Activated T-helper 1 cell treated with anti-CD3 and anti-CD28 coated beads, Interleukin-12 subunit alpha, Interleukin-12 subunit beta, Interleukin-2, Interleukin-4 antibody, amounts not matched to agents 30 ng/mL and 10 ng/mL and 1 ng/mL, durations not matched to agents 14 hours and 24 hours and 36 hours (primary cell): ENCODE measurements at places on chromosomes 11 and 22.

- H3K27me3 ChIP-seq, result no peaks in the 10 kb centered on the region
- H3K4me1 ChIP-seq, result peaks cover 30% of the 10 kb centered on the region
- H3K4me3 ChIP-seq, result no peak overlapping the region
- no peak for DNase-seq
These were observed 83.1 kb downstream of the TBC1D22A start for GRCh38 chr22:46845296-46846149.

DNA sequence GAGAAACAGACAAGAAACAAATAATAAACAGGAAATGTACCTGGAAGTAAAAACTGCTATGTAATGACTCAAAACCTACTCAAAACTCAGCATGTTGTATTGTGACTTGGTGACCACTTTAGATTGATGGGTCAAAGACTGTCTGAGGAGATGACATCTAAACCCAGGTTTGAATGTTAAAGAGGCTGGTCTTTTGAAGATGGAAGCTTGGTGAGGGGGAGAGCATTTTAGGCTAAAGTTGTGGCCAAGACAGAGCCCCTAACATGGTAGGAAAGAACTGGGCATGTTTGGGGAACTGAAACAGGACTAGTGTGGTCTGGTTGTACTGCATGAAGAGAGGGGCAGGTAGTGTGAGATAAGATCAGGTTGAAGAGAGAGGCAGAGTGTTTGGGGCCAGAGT is 85.3 kb upstream of the MYO18B start:
- no peak overlapping the region for H3K27ac ChIP-seq
- no peaks in the 10 kb centered on the region for H3K27me3 ChIP-seq
- peaks cover 14% of the 10 kb centered on the region for H3K36me3 ChIP-seq
- no peak for DNase-seq
- no peak overlapping the region for H3K4me3 ChIP-seq

- H3K27me3 ChIP-seq, result peaks cover 40% of the 10 kb centered on the region
- H3K27ac ChIP-seq, result no peak overlapping the region
- no peak for DNase-seq
- peaks cover 4% of the 10 kb centered on the region for H3K36me3 ChIP-seq
- no peaks in the 10 kb centered on the region for H3K4me1 ChIP-seq
- peak overlapping the region; percentile 52 for H3K4me3 ChIP-seq
These were observed 1.2 kb downstream of the MAPK8IP2 start for GRCh38 chr22:50601669-50602337.

DNA sequence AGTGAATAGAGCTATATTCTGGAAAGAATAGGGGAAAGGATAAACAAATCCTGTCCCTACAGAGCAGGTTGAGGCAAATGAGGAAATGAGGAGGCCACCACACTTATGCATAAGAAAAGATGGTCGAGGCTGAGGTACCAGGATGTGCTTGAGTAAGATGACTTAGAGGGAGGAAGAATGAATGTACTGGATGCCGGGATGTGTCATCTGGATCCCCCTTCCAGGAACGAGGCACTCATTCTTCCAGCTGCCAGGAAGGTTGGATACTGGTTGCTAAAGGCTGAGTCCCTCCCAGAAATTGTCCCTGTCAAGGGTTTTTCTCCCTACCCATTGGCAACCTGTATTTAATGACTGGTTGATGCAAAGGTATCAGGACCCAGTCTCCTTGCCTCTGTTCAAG is 31.1 kb upstream of the SYT9 start:
- no peak for DNase-seq
- peaks cover 2% of the 10 kb centered on the region for H3K27me3 ChIP-seq
- no peak overlapping the region for H3K27ac ChIP-seq
- no peaks in the 10 kb centered on the region for H3K36me3 ChIP-seq
- H3K4me1 ChIP-seq, result no peaks in the 10 kb centered on the region
- no peak overlapping the region for H3K4me3 ChIP-seq

DNA sequence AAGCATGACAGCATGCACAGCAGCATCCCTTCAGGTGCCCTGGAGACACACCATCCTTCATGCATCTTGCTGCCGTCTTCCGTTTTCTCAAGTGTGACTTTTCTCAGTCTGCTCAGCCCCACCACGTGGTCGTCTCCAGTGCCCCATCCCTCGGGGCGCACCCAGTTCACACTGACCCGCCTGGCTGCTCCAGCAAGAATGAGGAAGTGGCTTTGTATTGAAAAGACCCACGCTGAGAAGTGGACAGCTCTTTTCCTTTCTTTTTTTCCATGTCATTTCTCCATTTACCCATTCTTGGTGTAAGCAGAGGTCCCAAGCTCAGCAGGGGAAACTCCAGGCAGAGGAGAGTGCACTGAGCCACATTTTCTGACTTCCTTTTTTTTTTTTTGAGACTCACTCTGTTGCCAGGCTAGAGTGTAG is 14.5 kb downstream of the SERPINH1 start:
- DNase-seq, result no peak
- no peak overlapping the region for H3K27ac ChIP-seq
- peaks cover 4% of the 10 kb centered on the region for H3K36me3 ChIP-seq
- no peaks in the 10 kb centered on the region for H3K4me1 ChIP-seq

DNA sequence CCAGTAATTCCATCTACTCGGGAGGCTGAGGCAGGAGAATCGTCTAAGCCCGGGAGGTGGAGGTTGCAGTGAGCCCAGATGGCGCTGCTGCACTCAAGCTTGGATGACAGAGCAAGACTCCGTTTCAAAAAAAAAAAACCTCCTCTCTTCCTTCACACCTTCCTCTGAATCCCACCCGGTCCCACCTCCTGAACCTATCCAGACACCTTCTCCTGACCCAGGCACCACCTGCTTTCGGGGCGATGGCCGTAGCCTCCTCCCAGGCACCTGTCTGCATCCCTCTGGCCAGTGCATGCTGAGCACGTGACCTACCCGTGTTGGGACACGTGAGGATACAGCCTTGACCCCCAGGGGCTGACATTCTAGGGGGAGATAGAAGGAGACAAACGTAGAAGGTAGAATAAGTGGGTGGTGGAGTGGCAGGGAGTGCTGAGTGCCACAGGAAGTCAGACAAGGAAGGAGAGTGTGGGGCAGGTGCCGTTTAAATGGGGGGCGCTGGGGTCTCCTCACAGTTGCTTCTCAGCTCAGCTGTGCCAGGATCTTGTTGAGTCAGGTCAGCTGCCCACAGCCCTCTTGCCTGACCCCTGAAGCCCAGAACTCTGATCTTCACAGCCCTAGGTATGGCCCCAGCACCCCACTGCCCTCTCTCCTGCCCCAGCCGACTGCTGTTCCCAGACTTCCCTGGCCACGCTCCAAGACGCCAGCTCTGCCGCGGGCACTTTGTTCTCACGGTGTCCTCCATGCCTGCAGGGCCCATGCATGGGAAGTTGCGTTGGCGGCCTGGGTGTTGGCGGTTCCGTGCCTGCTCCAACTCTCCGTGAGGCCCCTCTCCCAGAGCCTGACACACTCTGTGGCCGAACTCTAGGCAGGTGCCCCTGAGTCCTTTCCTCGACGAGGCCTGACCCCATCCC is 1.2 kb upstream of the MIOX start:
- H3K4me1 ChIP-seq, result no peaks in the 10 kb centered on the region
- no peaks in the 10 kb centered on the region for H3K36me3 ChIP-seq
- no peak for DNase-seq
- H3K27ac ChIP-seq, result no peak overlapping the region
- H3K4me3 ChIP-seq, result no peak overlapping the region
- H3K27me3 ChIP-seq, result peaks cover 4% of the 10 kb centered on the region

- H3K27me3 ChIP-seq, result no peaks in the 10 kb centered on the region
- peak overlapping the region; percentile 92 for H3K27ac ChIP-seq
- peaks cover 2% of the 10 kb centered on the region for H3K36me3 ChIP-seq
- peaks cover 63% of the 10 kb centered on the region for H3K4me1 ChIP-seq
These were observed 988 bp downstream of the TNRC6B start for GRCh38 chr22:40178417-40179409.

GRCh38 chr22:47517062-47517461 is 754.6 kb downstream of the TBC1D22A start:
- no peaks in the 10 kb centered on the region for H3K4me1 ChIP-seq
- H3K36me3 ChIP-seq, result no peaks in the 10 kb centered on the region
- H3K4me3 ChIP-seq, result no peak overlapping the region
- H3K27me3 ChIP-seq, result no peaks in the 10 kb centered on the region

GRCh38 chr22:30190574-30190973 is 56.0 kb downstream of the LIF start:
- H3K4me3 ChIP-seq, result peak overlapping the region; percentile 27
- H3K4me1 ChIP-seq, result peaks cover 93% of the 10 kb centered on the region
- DNase-seq, result no peak
- peak overlapping the region; percentile 88 for H3K27ac ChIP-seq
- no peaks in the 10 kb centered on the region for H3K27me3 ChIP-seq
- H3K36me3 ChIP-seq, result peaks cover 13% of the 10 kb centered on the region

- peak; percentile 36 for DNase-seq
- peaks cover 42% of the 10 kb centered on the region for H3K4me1 ChIP-seq
- H3K4me3 ChIP-seq, result peak overlapping the region; percentile 94
- peaks cover 11% of the 10 kb centered on the region for H3K27me3 ChIP-seq
These were observed 571 bp downstream of the FAR1 start for GRCh38 chr11:13668957-13669521.

- no peak for DNase-seq
- no peak overlapping the region for H3K4me3 ChIP-seq
- H3K27ac ChIP-seq, result no peak overlapping the region
These were observed 104.5 kb upstream of the TEAD1 start for GRCh38 chr11:12569499-12570425.

DNA sequence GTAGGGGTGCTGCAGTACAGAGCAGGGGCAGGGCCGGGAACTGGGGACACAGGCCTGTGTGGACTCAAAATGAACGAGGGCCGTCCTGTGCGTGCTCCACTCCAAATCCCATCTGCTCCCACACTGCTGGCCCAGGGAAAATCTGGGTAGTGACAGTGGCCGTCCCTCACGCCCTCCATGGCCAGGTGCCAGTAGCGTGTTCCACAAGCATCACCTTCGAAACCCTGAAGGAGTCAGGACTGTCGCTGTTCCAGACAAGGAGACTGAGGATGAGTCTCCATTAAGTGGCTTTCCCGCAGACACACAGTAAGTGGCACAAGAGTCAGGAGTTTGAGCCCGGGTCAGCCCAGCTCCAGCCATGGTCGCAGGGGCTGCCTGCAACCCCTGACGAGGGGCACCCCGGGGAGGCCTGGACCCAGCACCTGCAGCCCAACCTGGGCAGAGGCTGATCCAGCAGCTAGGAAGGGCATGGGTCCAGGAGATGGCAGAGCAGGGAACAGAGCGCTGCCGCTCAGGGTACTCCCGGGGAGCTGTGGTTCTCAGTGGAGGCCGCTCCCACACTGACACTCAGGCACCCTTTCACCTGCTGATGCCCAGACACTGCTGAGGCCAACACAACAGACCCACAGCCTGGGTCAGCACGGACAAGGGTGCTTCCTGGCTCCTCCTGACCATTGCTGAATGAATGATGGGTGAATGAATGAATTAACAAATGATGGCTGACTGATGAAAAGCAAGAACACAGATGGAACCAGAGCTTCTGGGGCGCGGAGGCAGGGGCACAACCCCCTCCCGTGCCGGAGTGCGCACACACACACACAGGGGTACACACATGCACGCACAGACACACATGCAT is 35.3 kb downstream of the IGF2 start:
- DNase-seq, result no peak
- no peak overlapping the region for H3K27ac ChIP-seq
- H3K4me3 ChIP-seq, result no peak overlapping the region
- H3K36me3 ChIP-seq, result no peaks in the 10 kb centered on the region
- no peaks in the 10 kb centered on the region for H3K4me1 ChIP-seq
- peaks cover 3% of the 10 kb centered on the region for H3K27me3 ChIP-seq

GRCh38 chr11:113001709-113002108 is 40.5 kb downstream of the NCAM1 start:
- no peaks in the 10 kb centered on the region for H3K4me1 ChIP-seq
- no peak overlapping the region for H3K27ac ChIP-seq
- H3K36me3 ChIP-seq, result no peaks in the 10 kb centered on the region
- H3K27me3 ChIP-seq, result peaks cover 2% of the 10 kb centered on the region
- H3K4me3 ChIP-seq, result no peak overlapping the region
- DNase-seq, result no peak

DNA sequence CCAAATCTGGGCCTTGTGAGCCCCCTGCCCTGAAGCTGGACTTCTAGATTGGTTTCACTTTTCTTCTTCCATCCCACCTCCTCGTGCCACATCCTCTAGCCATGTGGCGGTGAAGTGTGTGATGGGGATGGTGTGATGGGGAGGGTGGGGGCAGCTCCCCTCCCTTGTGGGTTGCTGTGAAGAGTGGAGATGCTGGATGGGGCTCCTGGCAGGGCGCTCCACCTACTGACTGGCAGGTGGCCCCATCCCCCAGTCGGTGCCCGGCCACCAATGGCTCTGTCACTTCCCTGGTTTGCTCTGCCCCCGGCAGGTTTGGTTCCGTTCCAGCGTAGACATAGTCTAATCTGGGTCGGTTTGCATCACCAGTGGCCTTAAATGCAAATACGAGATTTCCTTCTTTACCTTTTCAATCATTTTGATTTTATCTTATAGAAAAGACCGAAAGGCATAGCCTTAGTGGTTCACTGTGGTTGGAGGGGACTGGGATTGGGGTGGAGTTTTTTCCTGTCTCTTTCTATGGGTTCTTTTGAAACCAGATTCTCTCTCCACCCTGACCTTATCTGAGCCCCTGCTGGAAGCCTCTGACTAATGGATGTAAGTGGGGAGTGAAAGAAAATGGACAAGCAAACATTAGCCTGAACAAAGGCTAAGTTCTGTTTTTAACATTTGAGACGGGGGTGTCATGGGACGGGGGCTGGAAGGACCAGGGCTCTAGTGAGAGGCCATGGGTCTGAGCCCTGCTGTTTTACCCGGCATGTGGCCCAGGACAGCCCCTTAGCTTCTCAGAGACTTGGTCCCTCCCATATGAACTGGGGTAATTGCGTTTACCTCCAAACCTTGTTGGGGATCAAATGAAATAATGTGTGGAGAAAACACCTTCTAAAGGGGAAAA is 149.3 kb downstream of the CACNA1I start:
- peaks cover 6% of the 10 kb centered on the region for H3K27me3 ChIP-seq
- H3K4me3 ChIP-seq, result no peak overlapping the region
- no peak for DNase-seq
- peaks cover 15% of the 10 kb centered on the region for H3K4me1 ChIP-seq
- no peaks in the 10 kb centered on the region for H3K36me3 ChIP-seq

DNA sequence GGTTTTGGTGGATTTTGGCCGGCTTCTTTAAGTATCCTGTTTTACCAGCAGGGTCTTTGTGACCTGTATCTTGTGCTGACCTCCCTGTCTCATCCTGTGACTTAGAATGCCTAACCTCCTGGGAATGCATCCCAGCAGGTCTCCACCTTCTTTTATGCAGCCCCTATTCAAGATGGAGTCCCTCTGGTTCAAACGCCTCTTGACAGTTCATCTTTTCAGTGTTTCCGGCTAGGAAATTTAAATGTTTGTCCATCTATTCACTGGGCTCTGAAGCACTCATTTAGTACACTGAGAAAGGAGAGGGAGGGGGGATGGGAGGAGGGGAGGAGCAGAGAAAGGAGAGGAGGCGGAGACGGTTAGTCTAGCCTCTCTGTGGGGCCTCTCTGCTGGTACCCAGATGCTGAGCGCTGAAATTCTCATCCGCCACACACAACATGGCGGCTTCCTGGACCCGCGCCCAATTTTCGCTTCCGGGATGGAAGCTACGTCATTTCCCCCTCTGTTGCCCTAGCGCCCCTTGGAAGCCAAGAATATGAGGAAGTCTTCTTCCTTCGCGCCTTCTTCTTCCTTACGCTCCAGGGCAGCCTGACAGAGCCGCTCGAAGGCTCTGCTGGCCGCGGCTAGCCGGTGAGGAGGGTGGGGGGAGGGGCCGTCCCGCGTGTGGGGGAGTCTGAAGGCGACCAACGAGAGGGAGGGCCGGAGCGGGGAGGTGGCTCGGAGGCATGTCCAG is 69.0 kb upstream of the SYT13 start:
- peak overlapping the region; percentile 69 for H3K27ac ChIP-seq
- peak; percentile 75 for DNase-seq
- H3K4me3 ChIP-seq, result peak overlapping the region; percentile 70
- H3K27me3 ChIP-seq, result peaks cover 9% of the 10 kb centered on the region
